NCI-H1417 treated with DMSO at 0.1 percent for 48 hours (cell line): ENCODE measurements at places on chromosomes 3 and 15.

GRCh38 chr3:152096280-152096906 lies 172.3 kb upstream of the MBNL1 start:
- no peak for DNase-seq

GRCh38 chr3:168709073-168709472 lies 613.3 kb upstream of the GOLIM4 start:
- peak; percentile 62 for DNase-seq

GRCh38 chr15:88131937-88132336 lies 124.6 kb downstream of the NTRK3 start:
- DNase-seq = no peak

DNA sequence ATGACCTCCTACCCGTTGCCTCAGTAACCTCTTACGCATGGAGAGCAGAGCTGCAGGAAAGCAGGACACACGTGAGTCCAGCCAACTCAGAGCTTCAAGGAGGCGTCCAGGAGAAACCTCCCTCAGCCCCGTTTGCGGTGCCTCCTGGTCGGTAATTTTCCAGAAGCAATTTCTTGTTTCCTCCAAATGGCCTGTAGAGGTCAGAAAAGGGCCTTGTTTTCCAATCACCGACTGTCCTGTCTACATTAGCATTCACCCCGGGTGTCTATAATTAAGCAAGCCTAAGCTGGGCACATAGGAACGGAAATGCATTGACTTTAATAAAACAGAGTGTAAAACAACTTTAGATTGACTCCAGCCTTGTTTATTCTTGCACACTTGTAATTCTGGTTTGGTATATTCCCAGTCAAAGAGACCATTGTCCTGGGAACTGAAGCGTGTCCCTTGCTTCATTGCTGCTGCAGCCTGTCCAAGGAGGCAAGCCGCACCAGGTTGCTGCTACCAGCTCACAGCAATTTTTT lies 836.2 kb downstream of the AGBL1 start:
- peak; percentile 59 for DNase-seq

DNA sequence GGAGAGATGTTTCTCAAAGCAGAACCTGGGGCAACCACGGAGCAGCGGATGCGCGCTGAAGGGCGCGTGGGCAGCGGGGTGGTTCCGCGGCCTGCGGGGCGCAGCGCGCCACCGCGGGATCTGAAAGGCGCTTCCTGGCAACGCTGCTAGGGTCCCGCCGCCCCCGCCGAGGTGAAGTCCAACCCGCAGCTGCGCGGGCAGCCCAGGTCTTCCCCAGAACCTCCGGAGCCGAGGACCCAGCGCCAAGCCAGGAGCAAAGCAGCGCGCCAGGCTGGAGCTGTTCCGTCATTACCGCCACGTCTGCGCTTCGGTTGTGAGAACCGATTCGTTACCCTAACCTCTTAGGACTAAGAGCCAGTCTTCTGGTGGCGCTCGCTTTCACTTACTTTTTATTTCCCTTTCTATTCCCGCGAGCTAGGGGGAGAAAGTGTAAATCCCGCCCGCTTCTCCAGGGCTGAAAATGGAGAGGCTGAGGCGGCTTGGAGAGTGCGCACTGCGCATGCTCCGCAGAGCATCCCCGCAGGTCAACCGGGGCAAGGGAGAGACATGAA lies 3.2 kb upstream of the GABRG3 start:
- DNase-seq = no peak

DNA sequence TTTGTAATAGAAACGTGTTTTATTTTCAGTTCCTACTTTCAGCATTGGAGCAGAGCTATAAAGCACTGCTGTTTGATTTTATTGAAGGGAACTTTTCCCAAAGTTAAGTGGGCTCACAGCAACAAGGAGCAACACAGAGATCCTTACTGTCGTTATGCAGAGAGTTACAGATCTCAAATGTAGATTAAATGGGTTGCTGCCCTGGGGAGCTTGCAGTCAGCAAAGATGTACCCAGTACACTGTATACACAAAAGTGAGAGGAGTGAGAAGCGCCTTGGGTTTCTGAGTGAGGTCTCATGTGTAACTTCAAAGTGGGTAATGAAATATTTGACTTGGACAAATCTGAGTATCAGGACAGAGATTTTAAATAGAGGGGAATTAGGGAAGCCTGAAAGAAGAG lies 47.7 kb downstream of the MED12L start:
- no peak for DNase-seq

DNA sequence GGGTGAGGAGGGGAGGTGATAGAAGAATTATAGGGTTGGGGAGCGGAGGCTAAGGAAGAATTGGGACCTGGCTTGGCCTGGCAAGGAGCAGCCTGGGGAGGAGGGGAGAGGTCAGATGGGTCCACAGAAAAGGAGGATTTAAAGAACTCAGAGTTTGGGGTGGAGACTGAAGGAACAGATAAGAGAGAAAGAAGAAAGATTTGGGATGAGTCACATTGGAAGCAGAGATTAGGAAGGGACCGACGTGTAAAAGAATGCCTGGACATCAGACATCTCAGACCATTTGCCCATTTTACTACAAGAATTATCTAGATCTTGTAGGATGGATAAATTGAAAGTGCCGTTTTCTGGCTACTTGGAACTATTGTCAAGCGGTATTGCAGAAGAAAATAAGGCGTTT lies 10.4 kb downstream of the TCAIM start:
- no peak for DNase-seq

DNA sequence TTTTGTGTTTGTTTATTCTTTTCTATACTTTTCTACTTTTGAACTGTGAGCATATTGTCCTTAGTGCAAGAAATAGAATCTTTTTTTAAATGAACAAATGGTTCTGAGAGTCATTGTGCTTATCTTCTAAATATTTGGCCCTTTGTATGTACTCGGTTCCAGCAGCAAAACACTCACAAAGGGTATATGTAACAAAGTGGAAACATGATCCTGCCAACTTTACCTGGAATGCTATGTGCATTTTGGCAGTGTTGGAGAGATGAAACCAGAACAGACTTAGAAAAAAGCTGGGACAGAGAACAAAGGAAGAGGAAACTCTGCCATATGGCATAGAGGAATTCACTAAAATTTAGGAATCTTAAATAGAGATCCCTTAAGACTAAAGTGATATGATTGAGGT lies 150.1 kb downstream of the FGF12 start:
- no peak for DNase-seq
